ENCODE measurements at places on chromosomes 5 and 9.

GRCh38 chr5:164672205-164672604 lies 1166.8 kb downstream of the MAT2B start:
- no peak for DNase-seq

DNA sequence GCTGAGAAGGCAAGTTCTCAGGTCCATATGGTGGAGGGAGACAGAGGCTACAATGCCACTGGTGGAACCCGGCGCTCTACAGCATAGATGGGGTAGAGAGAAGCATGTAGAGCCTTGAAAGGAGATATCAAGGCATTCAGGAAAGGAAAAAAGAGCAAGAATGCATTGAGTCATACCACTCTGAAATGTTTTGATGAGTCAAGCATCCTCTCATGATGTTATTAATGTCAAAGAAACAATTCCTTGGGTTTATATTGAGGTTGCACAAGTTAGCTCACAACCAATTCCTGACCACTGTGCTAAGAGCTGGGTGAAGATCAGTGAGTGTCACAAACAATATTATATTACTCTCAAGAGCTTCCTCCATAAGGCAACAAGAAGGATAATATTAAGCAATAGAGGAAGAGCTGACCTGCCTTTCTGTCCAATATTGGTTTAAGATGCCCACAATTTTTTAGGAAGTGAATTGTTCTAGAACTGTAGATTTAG lies 178.0 kb downstream of the RFK start:
- no peak for DNase-seq

- no peak for DNase-seq
Measured at GRCh38 chr9:97892421-97892820, 29.9 kb downstream of the TRMO start.

- no peak for DNase-seq
Measured at GRCh38 chr5:74391410-74391809, 249.1 kb downstream of the ENC1 start.

DNA sequence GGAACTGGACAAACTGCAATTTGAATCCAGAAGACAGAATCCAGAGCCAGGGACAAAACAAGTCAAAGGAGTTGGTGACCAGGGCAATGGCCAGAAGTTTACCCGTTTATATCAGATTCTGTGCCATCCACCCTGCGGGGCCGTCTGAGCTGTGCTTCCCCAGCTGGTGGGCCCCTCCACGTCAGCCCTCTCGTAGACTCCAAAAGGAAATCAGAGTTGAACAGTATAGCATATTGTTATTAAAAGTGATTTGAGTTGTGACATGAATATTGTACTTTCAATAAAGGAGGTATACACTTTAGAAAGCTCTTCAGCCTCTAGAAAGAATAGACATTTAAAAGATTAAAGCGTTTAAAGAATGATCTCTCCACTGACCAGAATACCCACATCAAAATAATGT lies 102.4 kb downstream of the NFIB start:
- no peak for DNase-seq

DNA sequence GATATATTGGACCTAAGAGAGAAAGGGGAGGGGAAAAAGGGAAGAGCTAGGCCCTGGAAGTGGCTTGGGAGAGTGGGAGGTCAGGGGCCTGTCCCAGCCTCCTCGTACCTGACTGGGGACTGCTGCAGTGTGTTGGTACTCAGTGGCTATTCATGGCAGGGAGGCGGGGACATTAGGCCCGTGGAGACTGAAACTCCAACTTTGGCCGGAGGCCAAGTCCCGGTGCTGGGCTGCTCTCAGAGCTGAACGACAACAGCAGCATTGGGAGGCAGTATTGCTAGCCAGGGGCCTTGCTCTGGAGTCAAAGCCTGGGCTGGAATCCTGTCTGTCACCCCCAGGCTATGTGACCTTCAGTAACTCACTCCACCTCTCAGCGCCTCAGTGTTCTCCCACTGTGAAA lies 37.8 kb downstream of the NEURL1B start:
- DNase-seq = no peak

GRCh38 chr5:15664961-15665360 lies 165.0 kb downstream of the FBXL7 start:
- DNase-seq = no peak

GRCh38 chr5:135128361-135128760 lies 94.3 kb upstream of the PITX1 start:
- DNase-seq = no peak

DNA sequence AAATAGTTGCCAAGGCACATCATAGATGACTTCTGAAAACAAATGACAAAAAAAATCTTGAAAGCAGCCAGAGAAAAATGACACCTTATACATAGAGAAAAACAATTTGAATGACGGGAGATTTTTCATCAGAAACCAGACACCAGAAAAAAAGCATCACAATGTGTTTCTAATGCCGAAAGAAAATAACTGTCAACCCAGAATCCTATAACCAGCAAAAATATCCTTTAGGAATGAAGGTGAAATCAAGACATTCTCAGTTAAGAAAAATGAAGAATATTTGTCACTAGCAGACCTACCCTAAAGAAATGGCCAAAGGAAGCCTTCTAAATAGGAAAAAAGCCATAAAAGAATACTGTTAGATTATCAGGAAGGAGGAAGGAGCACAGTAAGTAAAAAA lies 54.0 kb downstream of the SPTLC1 start:
- DNase-seq = no peak

GRCh38 chr9:75844321-75844720 lies 46.2 kb upstream of the PCSK5 start:
- no peak for DNase-seq

- DNase-seq = no peak
Measured at GRCh38 chr5:73921741-73922140, 295.7 kb downstream of the ARHGEF28 start.

GRCh38 chr9:120431268-120431667 lies 148.7 kb downstream of the CDK5RAP2 start:
- DNase-seq = no peak

GRCh38 chr9:137603879-137604278 lies 1.6 kb upstream of the ARRDC1 start:
- no peak for DNase-seq

GRCh38 chr5:178057839-178058238 lies 55.5 kb upstream of the N4BP3 start:
- DNase-seq = no peak

DNA sequence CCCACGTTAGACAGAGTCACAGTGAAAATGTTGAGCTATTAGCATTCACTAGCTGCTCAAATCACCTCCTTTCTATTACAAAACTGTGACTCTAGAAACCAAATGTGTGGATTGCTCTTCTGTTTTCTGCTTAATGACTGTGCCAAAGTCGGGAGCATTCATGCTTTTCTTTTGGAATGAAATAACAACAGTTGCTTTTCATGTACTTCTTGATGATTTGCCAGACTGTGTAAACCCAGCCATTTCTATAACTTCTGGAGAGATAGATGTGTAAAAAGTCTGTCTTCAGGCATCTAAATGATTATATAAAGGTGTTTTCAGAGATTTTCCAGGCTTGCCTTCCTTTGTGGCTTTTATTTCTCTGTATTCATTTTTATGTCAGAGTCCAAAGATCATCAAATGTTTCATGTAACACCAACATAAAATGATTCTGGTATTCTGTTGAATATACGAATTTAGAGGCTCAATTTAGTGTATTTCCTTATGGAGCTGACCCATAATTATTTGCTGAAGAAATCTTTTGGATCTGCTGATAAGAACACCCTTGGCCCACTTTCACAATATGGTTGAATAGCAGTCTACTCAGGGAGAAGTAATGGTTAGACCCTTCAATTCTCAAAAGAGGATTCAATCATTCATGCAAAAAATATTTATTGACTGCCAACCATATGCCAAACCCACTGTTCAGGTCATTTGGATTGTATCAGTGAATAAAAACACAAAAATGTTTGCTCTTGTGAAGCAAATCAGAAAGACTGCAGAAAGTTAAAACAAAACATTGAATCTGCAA lies 581.2 kb downstream of the CDH18 start:
- no peak for DNase-seq

DNA sequence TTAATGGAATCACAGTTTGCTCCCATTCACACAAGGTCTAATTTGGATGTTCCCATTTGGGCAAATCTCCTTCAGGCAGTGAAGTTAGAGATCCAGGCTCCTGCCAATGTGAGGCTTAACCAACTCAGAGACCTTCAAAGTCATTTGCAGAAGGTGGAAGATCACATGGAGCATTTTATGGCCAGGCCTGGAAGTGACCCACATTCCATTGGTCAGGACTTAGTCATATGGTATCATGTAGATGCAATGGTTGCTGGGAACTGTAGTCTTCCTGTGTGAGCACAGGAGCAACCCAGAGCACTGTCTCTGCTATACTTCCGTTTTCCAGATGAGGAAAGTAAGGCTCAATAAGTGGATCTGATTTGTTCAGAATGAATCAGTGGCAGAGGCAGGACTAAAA lies 292.7 kb upstream of the SMARCA2 start:
- no peak for DNase-seq

- DNase-seq = no peak
Measured at GRCh38 chr9:99107421-99107820, 2.5 kb downstream of the TGFBR1 start.

GRCh38 chr5:67409126-67409777 lies 212.7 kb upstream of the CD180 start:
- no peak for DNase-seq

- no peak for DNase-seq
Measured at GRCh38 chr5:159788835-159789331, 127.4 kb upstream of the ADRA1B start.

GRCh38 chr9:116941266-116941665 lies 254.2 kb downstream of the TRIM32 start:
- DNase-seq = no peak

- DNase-seq = no peak
Measured at GRCh38 chr5:129653057-129653375, 94.9 kb upstream of the MINAR2 start.

DNA sequence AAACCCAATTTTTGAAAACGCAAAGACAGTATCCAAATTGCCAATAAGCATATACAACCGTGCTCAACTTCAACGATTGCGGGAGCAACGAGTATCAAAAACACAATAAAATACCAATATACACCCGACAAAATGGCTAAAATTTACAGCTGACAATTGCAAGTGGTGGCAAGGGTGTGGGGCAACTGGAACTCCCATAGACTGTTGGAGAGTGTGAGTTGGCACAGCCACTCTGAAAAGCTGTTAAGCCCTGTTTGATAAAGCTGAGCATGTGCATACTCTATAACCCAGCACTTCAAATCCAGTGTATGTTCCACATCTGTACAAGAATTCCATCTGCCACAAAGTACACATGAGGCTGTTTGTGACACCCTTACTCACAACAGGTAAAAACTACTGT lies 20.3 kb upstream of the NKD2 start:
- DNase-seq = no peak
